ENCODE measurements at places on chromosomes 6 and 20.
A peak's percentile ranks its signal among the peaks of the same experiment; 100 is the strongest.

- peak; percentile 73 for DNase-seq
Observed at GRCh38 chr6:142945446-142946180, 637 bp upstream of the HIVEP2 start.

DNA sequence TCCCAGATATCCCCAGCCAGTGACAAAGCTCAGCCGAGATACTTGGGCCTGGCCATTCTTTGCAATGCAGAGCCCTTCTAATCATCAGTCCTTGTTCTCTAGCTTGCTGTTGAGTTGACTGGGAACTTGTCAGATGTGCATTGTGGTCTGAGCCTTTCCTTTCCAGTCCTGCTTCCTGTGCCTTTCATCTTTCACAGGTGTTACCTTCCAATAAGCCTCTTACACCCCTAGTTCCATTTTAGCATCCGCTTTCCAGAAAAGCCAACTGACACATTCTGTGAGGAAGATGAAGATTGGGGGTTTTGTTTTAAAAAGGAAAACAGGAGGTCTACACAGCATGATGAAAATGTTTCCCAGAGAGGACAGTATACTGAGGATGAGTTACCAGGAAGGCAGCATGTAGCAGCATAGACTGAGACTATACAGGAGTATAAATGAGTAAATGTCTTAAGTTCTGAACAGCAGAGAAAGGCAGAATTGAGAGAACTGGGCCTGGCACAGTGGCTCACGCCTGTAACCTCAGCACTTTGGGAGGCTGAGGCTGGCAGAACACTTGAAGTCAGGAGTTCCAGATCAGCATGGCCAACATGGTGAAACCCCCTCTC is 5.6 kb upstream of the CEP85L start:
- no peak for DNase-seq

DNA sequence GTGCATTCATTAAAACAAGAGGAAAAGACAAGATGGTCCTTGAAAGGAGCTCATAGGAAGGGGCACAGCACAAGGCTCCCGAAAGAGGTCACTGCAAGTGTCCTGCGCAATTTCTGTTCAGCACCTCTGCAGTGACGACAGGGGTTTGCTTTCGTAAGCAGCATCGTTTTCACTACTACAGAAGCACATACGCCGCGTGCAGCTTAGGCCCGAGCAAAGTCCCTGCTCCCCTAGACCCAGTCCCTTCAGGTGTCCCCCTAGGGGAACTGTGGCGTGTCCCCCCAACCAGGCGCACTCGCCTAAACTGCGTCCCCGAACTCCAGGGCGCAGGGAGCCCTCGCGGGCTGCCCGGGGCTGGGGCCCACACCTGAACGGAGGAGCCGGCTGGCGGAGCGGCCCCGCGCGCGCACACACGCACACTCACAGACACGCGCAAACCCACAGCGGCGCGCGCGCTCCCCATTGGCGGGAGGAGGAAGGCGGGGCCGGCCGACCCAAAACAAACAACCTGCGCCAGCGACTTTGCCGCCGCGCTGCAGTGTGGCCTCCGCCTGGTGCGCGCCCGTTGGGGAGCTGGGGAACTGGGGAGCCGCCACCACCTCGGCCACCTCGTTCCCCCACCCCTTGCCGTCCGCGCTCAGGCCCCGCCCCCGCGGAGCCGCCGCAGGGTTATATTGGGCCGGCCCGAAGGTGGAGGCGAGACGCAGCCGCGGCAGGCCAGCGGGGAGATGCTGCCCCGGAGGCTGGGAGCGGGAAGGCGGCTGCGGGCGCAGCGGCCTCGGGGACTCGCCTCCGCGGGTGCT is at the start of gene FOXQ1:
Gene FOXQ1, plus strand, starts transcription at position 699 of the 803 bp plus-strand sequence. CDS start 607 bp downstream, outside the sequence.
- DNase-seq: peak; percentile 60

- DNase-seq: no peak
Observed at GRCh38 chr6:81786150-81786549, 33.7 kb upstream of the TENT5A start.

GRCh38 chr6:26198722-26199056 is 111.5 kb downstream of the HFE start:
- no peak for DNase-seq

- DNase-seq: peak; percentile 11
Observed at GRCh38 chr6:144434308-144434990, 149.3 kb downstream of the UTRN start.

DNA sequence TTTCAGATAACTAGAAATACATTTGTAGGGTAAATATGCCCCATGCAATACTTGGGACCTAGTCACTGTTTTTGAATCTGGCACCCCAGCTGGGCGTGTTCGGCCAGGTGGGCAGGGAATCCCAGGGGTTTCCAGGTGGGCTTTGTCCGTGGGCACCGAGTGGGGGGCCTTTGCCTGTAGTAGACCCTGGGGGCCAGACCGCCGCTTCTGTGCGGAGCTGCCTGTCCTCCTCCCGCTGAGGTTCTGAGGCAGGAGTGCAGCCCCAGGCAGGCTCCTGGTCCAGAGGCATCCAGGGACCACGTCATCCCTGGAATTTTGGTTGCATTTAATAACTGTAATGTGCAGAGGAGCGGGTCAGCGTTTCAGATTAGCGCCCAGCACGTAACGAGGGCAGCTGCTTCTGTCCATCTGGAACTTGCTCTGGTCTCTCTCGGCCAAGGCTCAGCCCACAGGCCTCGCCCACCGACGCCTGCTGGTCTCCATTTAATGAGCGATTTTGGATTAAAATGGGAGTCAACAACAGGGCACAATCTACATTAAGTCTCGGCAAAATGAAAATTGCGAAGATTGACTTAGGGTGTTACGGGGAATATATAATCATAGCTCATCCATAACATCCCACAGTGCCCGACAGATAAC is 12.8 kb downstream of the BHLHE23 start:
- DNase-seq: no peak

GRCh38 chr6:129623008-129623732 is 86.8 kb downstream of the ARHGAP18 start:
- DNase-seq: no peak

- DNase-seq: no peak
Observed at GRCh38 chr6:143579703-143580102, 68.2 kb upstream of the FUCA2 start.

DNA sequence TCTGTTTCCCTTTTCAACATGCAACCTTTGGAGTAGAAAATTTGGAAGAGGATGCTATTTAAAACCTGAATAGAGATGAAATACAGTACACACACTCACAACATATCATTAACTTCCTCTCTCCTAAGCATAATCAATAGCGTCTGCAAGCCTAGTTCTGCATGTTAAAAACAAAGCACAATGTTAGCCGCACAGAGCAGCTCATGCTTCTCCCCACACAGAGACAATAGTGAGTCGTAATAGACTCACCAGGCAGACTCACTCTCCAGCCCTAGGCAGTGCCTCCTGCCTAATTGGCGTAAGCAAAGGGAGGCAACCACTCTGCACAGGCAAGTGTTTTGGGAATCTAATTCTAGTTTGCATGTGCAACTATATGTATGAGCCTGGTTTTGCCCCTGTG is 45.8 kb upstream of the ARID1B start:
- DNase-seq: peak; percentile 59

GRCh38 chr6:31144296-31144969 is 5.6 kb upstream of the PSORS1C2 start:
- DNase-seq: no peak

GRCh38 chr6:151722342-151722741 is 85.1 kb upstream of the ESR1 start:
- no peak for DNase-seq

- no peak for DNase-seq
Observed at GRCh38 chr20:61049684-61050083, 202.4 kb upstream of the CDH4 start.

DNA sequence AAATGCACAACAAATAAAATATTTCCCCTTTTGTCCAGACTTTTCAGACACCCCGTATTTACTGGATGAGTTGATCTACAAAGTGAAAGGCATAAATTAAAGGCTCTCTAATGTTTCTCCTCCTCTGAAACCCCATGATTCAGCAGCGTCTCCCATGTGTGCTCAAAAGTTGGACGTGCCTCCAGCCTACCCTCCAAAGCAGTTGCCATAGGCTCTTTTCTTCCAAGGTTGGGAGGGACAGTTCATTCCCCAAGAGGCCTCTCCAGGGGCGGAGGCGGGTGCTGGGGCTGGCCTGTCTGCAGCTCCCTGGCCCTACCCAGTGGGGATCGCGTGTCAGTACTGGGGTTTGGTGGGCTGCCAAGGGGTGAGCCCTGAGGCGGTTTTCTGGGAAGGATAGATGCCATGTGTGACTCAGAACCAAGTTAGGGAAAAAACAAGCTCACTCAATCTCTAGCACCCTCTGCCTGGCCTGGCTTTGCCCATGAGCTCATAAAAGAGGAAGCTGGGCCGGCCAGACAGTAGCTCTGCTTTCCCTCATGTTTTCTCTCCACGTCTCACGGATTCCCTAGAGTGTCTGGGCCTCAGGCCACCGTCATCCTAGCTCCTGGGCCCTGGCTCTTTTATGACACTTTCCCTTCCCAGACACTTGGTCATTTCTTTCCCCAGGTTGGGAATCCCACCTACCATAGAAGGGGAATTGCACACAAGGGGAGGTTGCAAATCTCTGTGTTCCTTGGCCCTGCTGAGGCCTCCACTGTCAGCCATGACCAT is 8.0 kb upstream of the IER3 start:
- DNase-seq: peak; percentile 73

DNA sequence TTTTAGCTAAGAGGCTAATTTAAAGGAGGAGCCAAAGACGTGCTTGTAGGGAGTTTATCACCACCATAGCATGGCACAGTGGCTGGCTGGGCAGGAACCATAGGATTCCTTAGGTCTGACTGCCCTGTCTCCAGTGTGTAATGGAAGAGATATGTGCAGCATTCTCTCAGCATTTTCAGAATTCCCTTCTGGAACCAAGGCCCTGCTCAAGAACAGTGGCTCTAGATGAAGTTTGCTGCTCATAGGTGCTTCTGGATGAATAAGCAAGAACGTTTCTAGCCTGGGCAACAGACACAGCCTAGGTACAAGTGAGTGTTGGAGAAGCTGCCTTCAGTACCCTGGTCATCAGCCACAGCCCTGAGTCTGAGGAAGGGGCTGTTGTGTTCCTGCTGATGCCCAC is 69.1 kb downstream of the LCA5 start:
- no peak for DNase-seq

- no peak for DNase-seq
Observed at GRCh38 chr6:127058027-127058426, 60.4 kb upstream of the RSPO3 start.

GRCh38 chr6:125815080-125815910 is 24.5 kb downstream of the NCOA7 start:
- no peak for DNase-seq

- DNase-seq: peak; percentile 67
Observed at GRCh38 chr6:170253226-170253909, 37.5 kb downstream of the DLL1 start.

- DNase-seq: no peak
Observed at GRCh38 chr6:4672772-4673171, 103.4 kb upstream of the CDYL start.

GRCh38 chr6:52534966-52535390 is 41.9 kb downstream of the TRAM2 start:
- no peak for DNase-seq

- peak; percentile 33 for DNase-seq
Observed at GRCh38 chr6:150600301-150601017, 774 bp downstream of the PLEKHG1 start.

DNA sequence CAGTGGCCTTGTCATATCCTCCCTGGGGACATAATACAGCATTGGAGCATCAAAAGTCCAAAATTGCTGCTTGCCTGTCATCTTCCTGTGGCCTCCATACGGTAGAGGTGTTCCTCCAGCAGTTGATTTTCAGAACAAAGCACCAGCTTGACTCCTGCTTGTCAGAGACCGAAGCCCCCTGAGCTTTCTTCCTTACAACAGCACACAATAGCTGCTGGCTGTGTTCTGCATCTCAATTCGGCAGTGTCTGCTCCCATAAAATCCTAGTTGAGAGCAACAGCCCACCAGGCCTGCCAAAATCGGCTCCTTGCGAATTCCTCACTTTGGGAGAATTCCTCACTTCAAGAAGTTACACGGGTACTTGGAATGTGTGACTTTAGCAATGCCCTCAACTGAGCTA is 372.9 kb downstream of the SAMD5 start:
- no peak for DNase-seq

- peak; percentile 61 for DNase-seq
Observed at GRCh38 chr6:142819603-142820337, 125.2 kb downstream of the HIVEP2 start.

- DNase-seq: peak; percentile 65
Observed at GRCh38 chr6:160102956-160103824, 18.4 kb upstream of the SLC22A1 start.

- no peak for DNase-seq
Observed at GRCh38 chr6:113291751-113292445, 565.2 kb upstream of the MARCKS start.

DNA sequence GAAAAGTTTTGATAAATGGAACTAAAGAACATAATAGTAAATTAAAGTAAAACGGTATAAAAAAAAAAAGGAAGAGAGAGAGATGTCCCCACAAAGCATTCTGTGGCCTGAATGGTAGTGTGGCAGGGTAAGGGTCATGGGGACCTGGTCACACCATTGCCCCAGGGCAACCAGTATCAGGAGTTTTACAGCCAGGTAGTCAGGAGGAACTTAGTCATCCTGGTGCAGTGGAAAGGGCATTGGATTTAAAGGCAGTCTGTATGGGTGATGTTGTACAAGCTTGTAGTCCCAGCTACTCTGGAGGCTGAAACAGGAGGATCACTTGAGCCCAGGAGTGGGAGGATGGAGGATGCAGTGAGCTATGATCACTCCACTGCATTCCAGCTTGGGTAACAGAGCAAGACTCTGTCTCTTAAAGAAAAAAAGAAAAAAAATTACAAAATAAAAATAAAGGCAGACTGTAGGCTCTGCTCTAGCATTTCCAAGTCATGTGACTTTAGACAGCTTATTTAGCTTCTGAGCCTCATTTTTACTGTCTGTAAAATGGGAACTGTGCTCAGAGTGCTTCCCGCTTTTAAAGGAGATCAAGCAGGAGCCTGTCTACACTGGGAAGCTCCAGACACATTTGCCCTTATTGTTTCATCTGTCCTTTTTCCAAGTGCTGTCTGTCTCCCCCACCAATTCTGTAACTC is 112.8 kb upstream of the ARMC2 start:
- no peak for DNase-seq

GRCh38 chr6:139373928-139374356 is 506 bp downstream of the CITED2 start:
- DNase-seq: no peak

DNA sequence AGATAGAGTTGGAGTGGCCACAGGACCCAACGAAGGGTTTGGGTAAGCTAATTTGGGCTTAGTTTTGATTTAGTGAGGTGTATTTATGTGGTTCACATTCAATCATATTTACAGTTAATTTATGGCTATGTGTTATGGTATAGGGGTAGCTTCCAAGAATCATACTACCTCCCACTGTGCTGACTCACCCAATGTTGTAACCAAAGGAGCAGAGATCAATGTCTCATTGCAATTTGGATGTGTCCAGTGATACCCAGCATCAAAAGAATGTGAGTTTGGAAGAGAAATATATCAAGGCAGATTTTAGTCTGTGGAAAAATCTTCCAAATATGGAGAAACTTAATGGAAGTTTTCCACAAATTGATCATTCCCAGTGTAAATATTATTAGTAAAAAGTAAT is 25.3 kb upstream of the SMIM8 start:
- DNase-seq: peak; percentile 21

GRCh38 chr20:55140631-55141030 is 665.2 kb downstream of the DOK5 start:
- no peak for DNase-seq

- DNase-seq: no peak
Observed at GRCh38 chr20:17708675-17709360, 9.1 kb downstream of the BANF2 start.

- DNase-seq: no peak
Observed at GRCh38 chr20:36234771-36235320, 1.4 kb upstream of the AAR2 start.

Measured in NB4 (cell line).